Left renal cortex interstitium (tissue), 4 donors: ENCODE measurements at places on chromosomes 7 and 10. TPM values are rescaled to one million over a fixed set of nuclear protein-coding genes. Genes with fewer than 3 reads are reported as not detected.

DNA sequence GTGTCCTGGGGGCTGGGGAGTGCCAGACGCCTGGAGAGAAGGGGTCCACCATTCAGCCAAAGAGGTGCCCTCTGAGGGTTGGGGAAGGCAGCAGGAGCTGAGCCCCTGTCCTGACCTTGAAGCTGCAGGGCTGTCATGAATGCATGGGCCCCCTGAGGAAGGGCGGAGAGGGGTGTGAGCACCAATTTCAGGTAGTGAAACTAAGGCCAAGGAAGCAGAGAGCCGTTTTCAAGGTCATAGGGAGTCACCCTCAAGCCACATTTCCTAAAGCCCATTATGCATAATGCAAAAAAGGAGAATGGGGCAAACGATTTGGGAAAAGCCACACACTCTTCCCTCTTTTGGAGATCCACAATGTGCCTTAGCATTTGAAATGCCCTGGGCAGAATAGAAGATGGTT lies 37.2 kb downstream of the FIGNL1 start:
- DNase-seq = no peak

DNA sequence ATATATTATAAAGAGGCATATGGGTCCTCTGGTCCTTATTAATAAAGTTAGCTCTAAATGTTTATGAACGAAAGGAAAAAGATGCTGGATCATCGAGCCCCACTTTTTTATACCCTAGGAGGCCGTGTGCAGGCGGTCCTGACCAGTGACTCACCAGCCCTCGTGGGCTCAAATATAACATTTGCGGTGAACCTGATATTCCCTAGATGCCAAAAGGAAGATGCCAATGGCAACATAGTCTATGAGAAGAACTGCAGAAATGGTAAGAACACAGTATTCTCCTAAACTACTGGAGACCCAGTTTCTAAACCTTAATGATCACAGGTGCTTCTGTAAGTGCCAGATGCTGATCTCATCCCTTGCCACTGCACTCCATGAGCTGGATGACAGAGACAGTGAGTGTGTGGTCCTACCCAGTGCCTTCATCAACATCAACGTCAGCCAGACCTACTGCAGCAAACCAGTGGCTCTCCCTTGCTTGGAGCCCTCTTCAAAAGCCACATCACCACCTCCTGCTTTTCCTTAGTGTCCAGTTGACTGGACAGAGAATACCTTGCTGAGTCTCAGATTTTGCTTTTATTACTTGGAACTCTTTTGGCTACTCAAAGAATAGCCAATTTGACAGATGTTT lies 7.6 kb downstream of the GPNMB start:
- DNase-seq = no peak

SFTPD gene
- 2.0 TPM for polyA plus RNA-seq

DNA sequence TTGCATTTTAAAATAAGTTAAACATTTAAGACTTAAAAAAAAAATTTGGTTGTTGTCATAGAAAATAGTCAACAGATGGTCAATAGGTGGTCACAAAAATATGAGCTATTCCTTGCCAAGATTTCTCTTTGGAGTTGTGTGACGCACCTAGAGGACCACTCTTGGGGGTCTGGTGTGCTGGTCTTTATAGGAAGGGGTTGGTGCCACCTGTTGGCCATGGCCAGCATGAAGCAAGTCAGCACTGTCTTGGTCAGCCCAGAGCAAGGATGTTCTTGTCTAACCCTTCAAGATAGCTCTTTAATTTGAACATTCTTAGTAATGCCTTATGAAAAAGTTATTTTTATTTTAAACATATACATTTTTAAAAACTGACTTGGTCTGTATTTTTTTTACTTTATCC lies 267.9 kb upstream of the CNTNAP2 start:
- peak; percentile 1 for DNase-seq

DNA sequence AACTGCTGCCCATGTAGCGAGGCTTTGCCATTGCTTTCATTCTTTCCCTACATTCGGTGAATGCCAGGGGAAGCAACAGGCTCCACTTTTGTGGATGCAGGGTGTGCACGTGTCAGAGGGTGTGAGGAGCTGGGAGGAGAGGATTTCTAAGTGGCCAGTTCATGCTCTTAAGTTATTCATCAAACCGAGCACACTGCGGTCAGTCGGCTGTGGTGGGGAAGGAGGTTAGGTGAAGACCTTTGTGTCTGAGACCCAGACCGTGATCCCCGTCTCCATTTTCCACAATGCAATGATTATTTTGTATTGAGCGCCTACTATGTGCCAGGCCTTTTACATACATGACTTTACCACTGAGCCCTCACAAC lies 438.6 kb upstream of the GALNT17 start:
- peak; percentile 44 for DNase-seq

- DNase-seq = no peak
Measured at GRCh38 chr10:118980870-118981269, 48.6 kb upstream of the NANOS1 start.

DNA sequence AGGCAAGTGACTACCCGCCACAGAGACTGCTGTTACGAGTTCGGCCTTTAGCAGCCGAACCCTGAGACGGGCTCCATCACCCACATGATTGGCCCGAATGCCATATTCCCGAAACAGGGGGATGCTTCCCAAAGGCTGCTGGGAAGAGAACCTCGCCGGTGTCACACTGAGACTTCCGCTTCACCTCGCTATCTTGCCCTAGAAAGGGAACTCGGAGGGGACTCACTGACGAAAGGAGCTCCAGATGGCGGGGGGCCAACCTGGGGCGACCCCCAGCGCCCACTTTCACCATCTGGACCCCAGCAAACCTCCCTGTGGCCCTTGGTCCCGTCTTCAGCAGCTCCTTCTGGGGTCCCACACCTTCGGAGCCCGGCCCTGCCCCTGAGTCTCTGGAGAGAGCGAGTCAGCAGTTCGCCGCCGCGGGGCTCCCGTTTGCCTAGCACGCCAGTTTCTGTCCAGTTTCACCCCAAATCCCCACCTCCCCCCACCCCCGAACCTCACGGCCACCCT lies 529 bp downstream of the HPS1 start:
- no peak for DNase-seq

GRCh38 chr7:120837599-120837998 lies 20.3 kb downstream of the TSPAN12 start:
- no peak for DNase-seq

GRCh38 chr7:2211259-2211880 lies 21.4 kb downstream of the MAD1L1 start:
- no peak for DNase-seq

DNA sequence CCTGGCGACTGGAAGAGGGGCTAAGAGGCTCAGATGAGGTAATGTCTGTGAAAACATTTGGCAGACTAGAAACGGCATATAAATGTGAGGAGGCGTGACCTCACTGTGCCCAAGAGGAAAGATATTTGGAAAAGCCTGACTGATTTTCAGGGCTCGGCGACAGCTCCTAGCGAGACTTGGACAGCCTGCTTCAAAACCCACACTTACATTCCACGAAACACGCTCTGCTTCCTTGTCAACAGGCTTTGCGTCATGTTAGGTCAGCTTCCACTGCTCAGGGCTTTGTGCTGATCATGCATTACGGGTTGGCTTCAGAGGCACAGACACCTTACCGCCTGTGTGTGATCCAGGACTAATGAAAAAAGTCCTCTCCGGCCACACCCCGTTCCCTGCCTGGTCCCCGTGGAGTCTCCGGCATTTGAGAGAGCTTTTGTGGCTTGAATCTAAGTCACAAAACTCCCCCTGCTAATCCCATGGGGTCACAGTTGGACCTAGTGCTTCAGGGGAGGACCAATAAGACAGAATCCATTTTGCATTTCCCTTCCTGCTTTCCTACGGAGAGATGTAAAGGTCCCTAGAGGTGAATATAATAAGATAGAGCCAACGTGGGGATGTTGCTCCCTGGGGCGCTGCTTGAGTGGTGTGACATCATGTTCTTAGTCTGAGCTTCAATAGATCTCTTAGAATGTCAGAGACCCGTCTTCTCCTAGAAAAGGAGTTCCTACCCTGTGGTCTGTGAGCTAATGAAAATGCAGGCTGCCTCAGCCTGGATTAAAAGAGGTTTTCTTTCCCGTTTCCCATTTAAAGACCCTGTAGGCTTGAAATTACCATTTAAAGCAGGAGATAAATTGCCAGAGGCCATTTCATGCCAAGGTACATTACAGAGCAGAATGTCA lies 25.5 kb downstream of the FGFBP3 start:
- peak; percentile 36 for DNase-seq

NODAL gene
- polyA plus RNA-seq = 0.61 TPM

LIPM gene
- polyA plus RNA-seq = not detected

CCNY gene
- 97.6 TPM for polyA plus RNA-seq

CNPY1 gene
- not detected for polyA plus RNA-seq

- no peak for DNase-seq
Measured at GRCh38 chr10:132329565-132330485, 2.2 kb upstream of the LRRC27 start.

DNA sequence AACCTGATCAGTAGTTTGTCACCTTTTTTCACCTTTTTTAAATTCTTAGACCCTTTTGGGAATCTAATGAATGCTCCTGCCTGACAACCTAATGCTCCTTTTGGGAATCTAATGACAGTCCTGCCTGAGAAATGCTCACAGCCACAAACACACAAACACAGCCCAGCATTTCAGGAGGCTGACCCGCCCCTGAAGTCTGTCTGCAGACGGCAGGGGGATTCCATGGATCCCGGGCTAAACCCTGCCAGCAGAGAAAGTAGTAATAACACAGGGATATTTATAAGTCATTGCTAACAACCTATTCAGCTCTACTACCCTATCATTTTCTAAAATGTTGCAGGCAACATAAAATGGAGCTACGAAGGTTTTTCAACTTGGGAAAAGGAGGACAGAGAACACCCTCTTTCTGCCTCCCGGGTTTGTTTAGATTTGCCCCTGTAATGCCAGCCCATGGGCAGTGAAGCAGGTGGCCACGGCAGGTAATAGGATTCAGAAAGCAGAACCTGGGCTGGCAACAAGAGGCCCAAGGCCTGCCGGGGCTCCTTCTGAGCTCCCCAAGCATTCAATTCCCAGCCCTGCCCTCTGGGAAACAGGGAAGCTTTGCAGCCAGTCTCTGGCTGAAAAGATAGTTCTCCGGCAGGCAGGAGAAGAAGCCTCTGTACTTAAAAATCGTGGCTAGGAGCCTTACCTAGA lies 65.2 kb downstream of the CREB3L2 start:
- DNase-seq = no peak

DNA sequence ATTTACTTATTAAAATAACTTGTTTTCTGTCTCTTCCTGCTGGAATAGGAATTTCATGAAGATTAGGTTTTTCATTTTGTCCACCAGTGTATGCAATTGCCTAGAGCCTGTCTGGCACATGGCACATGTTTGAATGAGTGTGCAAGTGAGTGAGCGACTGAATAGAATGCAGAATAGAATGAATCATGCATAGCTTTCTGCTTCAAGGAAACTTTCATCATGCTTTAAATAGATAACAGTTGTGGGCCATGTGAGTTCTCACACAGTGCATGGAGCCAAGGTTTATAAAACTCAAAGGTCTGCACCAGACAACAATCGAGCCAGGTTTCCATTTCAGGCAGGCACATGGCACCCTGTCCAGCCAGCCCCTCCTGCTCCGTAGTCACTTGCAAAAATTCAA lies 74.2 kb upstream of the HECW1 start:
- DNase-seq = no peak

DNA sequence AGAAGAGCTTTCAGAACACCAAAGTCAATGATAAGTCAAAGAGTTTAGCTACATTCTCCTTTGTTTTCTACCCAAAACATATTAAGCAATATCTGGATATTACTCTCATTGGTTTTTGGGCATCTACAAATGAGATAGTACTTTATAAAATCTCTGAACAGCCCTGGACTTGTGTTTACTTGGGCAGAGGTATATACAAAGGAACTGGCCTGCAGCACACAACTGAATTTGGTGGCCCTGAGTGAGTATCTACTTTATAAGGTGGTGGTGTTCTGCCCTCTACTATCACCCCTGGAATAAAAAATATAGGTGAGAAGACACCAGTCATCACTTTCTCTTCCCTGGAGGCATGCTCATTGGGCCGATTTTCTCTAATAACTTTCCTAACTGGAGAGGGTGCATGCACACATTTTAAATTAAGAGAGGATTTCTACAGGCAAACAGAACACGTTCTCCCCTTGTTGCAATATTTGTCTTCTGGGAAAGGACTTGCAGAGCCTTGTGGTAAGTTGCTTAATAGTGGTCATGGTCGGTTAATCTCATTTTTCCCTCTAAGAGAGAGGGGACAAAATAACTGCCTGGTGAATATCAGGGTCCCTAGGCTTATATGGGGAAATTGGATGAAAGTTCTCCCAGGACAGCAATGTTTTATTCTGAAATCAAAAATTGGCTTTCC lies 41.1 kb downstream of the OTUD1 start:
- no peak for DNase-seq

DNA sequence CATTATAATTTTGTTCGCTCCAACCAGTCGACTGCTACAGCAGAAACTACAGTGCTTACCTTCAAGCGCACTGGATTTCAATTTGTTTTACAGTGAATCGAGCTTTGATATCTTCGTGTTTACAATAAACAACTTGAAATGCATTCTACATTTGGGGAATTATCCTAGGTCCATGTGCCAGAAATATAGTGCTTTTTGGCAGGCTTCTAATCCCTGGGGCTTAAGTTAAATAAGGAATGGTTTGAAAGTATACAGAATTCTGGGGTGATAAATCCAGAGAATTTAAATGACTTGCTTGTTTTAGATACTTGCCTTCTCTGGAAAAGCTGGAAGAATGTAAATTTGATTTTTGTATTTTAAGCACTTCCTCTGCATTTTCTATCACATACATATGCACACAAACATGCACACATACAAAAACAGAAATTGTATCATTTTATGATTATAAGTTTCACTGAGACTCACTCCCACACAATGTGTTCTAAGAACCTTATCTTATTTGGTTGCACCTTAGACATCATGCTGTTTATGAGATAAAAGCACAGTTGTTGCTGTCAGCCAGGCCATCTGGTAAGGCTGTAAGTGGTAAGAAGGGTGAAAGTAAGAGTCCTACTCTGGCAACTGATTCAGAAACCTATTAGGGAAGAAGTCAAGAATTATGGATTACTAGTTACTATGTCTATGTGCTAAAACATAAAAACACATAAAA lies 347.2 kb upstream of the KCND2 start:
- DNase-seq = no peak

DNA sequence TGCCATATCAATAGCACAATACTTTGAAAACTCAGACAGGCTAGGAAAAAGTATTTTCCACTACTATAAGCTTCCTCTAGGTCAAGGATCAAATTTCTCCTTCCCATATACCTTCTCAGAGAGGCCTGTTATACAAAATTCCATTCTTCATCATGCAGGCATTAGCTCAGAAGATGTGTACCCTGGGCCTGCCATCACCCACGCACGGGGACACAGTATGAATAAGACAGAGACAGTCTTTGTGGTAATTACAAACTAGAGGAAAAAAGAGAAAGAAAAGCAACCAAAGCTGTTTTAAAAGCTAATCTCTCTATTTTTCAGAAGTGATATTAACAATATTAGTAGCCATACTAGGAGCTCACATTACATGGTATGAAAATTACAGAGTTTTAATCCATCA lies 236.8 kb upstream of the AOAH start:
- DNase-seq = no peak

SLC18A3 gene
- not detected for polyA plus RNA-seq

GRCh38 chr10:98010939-98011685 lies 19.3 kb downstream of the CRTAC1 start:
- DNase-seq = no peak

AP1S1 gene
- polyA plus RNA-seq = 88.3 TPM

CPVL gene
- 61.0 TPM for polyA plus RNA-seq

GRCh38 chr7:132472463-132473120 lies 103.7 kb downstream of the PLXNA4 start:
- no peak for DNase-seq

- DNase-seq = no peak
Measured at GRCh38 chr10:54368984-54369383, 432.0 kb downstream of the PCDH15 start.

- DNase-seq = no peak
Measured at GRCh38 chr7:99422186-99422585, 13.4 kb downstream of the BUD31 start.
